ENCODE measurements at places on chromosomes 4 and X.

GRCh38 chr4:112053825-112054350 is 91.4 kb upstream of the FAM241A start:
- DNase-seq, result no peak

GRCh38 chrX:30253257-30253656 is 6.3 kb downstream of the MAGEB1 start:
- DNase-seq, result no peak

DNA sequence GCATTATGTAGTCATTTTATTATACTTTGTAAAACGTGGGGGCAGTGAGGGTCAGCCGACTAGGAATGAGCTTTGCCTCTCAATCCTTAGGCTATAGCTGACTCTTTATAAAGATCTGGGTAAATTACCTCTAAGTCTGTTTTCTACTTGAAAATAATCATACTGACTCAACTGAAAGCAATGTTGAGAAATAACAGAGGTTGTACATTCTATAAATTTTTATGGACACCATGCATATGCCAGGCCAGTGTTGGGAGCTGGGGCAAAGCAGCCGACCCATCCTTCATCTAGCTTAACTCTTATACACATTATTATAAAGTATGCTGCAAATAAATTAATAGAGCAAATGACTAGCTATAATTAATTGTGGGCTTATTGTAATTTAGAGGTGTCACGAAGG is 2.2 kb upstream of the DCUN1D4 start:
- DNase-seq, result no peak

DNA sequence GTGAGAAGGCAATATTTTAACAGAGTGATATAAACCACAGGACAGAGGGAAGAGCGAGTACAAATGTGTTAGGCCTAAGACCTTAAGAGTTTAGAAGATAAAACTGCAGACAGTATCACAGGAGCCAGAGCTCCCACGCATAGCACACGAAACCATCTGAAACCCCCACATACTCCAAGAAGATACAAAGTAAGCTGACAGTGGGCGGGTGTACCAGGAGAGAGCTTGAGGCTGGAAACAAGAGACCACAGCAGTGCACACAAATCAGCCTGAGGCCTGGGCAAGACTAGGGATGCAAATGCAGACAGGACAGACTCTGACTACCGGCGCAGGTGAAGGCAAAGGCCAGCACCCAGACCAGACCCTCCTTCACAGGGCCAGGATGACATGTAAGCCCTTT is 54.1 kb upstream of the ARHGAP24 start:
- no peak for DNase-seq

GRCh38 chrX:13906093-13906492 is 89.2 kb upstream of the GPM6B start:
- DNase-seq, result no peak

GRCh38 chrX:112628288-112628687 is 51.5 kb downstream of the LHFPL1 start:
- DNase-seq, result no peak

- DNase-seq, result no peak
These were observed 17.9 kb downstream of the METAP1 start for GRCh38 chr4:99013402-99013843.

DNA sequence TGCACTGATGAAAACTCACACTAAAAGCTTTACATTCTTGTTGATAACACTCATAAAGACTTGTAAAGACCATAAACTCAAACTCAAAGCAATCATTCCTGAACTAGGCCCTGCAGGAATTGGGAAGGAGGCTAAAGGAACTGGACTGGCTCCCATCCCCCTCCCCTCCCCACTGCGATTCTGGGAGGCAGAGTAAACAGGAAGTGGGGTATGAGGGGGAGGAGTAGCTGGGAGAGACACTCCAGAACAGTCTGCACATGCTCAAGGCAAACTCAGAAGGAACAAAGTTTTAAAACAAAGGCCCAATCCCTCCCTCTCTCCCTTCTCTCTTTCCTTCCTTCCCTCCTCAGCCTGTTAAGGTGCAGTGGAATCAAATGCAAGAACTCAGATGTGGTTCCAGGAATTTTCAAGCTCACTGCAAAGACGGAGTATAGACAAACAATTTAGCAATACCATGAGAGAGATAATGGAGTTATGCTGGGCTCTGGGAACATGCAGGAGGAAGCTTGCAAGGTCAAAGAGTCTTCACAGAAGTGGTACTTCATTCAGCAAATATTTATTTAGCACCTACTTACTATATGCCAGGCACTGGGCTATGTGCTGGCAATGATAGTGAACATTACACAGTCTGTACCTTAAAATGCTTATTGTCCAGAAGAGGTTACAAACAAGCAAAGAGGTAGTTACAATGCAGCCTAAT is 15.9 kb downstream of the MID1IP1 start:
- DNase-seq, result no peak

DNA sequence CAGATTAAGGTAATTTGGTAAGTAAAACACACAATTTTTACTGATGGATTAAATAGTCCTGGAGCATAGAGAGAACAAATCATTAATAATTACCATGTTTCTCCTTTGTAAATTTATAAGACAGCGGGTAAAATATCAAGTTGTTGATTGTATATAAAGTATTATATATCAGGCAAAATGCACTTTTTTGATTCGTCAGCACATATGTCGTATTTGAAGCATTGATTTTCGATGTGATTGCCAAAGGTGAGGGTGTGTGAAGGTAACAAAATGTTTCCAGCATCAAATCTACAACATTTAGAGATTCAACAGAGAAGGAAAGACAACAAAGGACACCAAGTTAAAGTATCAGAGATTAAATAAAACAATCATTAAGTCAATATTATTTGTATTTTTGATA is 1437.8 kb upstream of the ADGRL3 start:
- DNase-seq, result no peak

DNA sequence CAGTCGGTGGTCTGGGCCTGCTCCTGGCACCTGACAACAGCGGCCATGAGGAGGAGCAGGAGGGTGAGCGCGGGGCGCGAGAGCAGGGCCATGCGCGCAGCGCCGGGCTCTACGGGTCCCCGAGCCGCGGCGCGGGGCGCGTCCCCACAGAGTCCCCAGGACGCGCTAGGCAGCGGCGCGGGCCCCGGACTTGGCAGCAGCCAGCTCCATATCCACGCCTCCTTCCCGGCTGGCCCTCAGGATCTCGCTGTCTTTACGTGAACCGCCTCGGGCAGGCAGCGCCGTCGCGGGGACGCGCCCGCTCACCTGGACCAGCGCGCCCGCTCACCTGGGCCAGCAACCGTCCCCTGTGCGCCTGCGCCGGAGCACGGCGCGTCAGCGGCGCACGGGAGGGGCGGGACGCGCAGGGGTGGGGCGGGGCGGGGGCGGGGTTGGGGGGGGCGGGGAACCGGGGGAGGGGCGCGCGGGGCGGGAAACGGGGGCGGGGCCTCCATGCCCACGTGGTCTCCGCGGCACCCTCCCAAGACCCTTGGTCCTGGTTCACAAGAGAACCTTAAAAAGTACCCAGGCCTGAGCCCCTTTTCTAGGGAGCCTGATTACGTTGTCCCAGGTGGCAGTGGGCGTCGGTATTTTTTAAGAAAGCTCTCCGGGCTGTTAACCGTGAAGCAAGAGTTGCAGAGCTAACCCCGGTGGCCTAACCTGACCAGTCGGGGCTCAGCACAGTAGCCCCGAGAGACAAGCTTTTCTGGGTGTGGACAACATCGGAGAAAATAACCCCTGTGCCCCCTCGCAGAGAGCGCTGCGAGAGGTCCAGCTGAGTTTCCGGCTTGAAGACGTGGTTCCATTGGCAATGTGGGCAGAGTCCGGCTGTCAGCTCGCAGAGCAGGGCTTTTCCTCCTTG is at the start of gene PLA2G12A:
TSS of gene PLA2G12A (minus strand) at position 353 of the 901 bp plus-strand sequence. CDS start at position 92, 261 bp downstream.
- peak; percentile 91 for DNase-seq

DNA sequence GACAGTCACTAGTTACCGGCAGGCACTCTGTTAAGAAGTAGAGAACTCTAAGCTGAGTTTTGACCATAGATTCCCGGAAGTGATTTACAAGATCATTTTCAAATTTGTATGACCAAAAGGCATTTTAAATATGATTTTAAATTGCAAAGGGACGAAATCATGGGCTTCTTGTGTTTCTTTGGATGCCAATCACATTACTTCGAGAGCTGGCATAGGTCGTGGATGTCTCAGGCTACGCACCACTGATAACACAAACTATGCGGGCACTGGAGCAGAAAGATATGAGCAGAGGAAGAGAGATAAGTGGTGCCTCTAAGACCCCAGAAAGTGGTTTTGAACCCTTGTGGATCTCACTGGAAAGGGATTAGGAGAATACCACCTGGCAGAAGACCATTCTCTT is 294.2 kb upstream of the FTHL17 start:
- DNase-seq, result no peak

GRCh38 chr4:8472158-8472688 is 31.6 kb downstream of the TRMT44 start:
- DNase-seq, result no peak

DNA sequence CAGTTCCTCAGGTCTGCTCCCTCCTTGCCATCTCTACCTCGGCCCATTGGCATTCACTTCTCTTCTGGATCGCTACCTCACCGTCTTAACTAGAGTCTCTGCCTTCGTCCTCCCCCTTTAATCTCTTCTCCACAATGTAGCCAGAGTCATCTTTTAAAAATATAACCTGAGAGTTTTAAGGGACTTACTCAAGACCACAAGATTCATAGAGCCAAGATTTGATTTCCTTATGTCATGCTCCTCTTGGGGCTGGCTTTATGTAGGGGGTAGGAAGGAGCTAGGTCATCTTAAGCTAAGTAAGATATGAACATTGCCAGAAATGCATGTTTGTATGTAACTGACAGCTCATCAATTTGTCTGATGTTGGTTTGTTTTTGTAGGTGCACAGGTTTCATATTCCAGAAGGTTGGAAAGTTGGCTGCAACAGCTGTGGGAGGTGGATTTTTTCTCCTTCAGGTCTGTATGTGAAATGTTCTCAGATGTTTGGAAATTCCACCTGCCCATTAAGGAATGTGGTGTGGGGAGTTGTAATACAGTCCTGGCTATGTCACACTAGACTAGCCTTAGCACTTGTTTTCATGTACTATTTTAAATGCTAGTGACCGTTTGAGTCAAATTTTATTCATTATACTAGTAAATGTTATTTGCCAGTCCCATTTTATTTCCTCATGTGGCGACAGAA is 19.6 kb downstream of the FUNDC2 start:
- DNase-seq, result no peak

DNA sequence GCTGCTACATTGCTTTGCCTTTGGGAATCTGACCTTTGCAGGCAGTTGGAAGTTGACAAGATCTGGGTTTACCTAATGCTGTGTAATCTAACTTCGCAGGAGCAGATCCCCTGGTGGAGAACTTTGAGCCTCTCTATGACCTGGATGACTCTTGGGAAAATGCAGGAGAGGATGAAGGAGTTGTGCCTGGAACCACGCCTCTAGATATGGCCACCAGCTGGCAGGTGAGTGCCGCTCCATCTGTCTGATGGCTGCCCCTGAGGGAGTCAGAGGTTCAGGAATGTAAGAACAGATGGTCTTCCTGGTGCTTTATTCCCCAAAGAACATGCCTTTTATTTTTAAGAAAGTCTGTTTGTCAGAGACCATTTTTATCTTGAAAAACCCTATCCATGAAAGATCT is 109.3 kb downstream of the NFKB1 start:
- DNase-seq, result no peak

GRCh38 chrX:63751481-63751880 is 33.5 kb downstream of the ARHGEF9 start:
- no peak for DNase-seq

DNA sequence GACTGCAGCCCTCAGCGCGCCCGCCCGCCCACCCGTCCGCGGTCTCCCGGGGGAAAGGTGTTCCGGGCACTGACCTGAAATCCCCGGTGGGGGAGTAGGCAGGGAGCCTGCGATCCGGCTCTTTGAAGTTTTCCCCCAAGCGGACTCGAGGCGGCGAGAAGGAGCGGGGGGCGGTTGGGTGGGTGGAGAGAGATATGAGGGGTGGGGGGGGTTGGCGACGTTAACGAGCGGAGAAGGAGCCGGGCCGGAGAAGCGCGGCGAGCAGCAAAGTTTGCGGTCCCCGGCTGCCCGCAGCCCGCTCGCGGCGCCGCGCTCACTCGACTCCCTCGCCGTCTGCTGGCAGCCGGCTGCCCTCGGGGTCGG is 636 bp downstream of the BCOR start:
- no peak for DNase-seq

- no peak for DNase-seq
These were observed 213.5 kb upstream of the TAPT1 start for GRCh38 chr4:16439768-16440167.

GRCh38 chr4:113445286-113445685 is 316.3 kb downstream of the CAMK2D start:
- DNase-seq, result peak; percentile 36

DNA sequence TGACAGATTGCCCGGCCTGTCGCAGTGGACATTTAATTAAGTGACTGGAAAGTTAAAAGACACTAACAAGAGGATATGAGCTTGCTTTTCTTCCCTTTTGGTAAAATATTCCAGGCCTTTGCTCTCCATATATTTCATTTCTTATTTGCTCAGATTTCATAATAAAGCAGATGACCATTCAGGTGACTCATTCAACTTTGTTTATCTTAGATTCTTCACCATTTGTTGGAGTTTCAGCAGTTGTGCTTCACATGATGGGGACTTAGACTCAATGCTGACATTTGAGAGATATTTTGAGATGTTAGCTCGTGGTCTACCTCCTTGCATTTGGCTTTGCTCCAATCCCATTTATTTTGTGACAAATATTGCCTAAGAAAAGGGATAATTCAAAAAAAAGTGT is 312.2 kb downstream of the ARHGAP24 start:
- peak; percentile 26 for DNase-seq

DNA sequence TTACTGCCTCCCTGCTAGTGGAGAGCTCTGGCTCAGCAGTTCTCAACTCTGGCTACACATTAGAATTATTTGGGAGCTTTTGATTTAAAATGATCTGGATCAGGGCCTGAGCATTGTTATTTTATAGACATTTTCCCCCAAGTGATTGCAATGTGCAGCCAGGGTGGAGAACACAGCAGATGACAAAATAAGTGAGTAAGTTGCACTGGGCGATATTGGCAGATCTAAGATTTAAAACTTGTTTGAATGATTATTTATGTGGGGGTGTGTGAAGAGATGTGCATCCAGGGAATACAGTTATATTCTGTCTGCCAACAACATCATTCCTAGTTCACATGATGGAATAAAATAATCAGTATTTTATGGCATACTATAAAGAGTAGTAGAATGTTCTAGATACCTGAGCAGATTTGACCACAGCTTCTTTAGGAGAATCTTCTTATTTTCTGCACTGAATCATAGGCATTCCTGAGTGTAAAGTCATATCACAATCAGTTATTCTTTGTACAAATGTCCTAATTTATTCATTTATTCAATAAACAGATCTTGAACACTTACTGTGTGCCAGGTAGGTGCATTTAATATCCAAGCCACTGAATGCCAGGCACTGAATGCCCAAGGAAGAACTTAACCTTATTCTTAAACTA is 123.9 kb downstream of the UCHL1 start:
- no peak for DNase-seq

- no peak for DNase-seq
These were observed 39.3 kb downstream of the RTL9 start for GRCh38 chrX:110397904-110398303.
